Fibroblast of lung (primary cell): ENCODE measurements at places on chromosomes 6 and 20. TPM values are rescaled to one million over a fixed set of nuclear protein-coding genes. Genes with fewer than 3 reads are reported as not detected.

GRCh38 chr20:17765017-17765416 is 65.3 kb downstream of the BANF2 start:
- no peaks in the 10 kb centered on the region for H3K4me1 ChIP-seq
- H3K27ac ChIP-seq = no peak overlapping the region
- no peak overlapping the region for H3K4me3 ChIP-seq
- H3K36me3 ChIP-seq = no peaks in the 10 kb centered on the region
- H3K27me3 ChIP-seq = no peaks in the 10 kb centered on the region

- DNase-seq = no peak
- no peak overlapping the region for H3K27ac ChIP-seq
- H3K4me1 ChIP-seq = peaks cover 8% of the 10 kb centered on the region
- no peak overlapping the region for H3K4me3 ChIP-seq
- no peaks in the 10 kb centered on the region for H3K27me3 ChIP-seq
Measured at GRCh38 chr6:1237636-1238035, 74.3 kb upstream of the FOXQ1 start.

DNA sequence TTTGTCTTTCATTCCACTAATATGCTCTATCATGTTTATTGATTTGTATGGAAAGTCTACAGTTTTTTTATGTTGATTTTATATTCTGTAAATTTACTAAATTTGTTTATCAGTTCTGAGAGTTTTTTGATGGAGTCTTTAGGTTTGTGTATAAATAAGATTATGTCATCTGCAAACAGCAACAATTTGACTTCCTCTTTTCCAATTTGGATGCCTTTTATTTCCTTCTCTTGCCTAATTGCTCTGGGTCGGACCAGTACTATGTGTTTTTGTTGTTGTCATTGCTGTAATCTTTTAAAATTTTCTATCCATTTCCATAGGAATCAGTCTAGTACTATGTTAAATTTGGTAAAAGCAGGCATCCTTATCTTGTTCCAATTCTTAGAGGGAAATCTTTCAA is 31.5 kb upstream of the POLR1H start:
- no peak for DNase-seq
- H3K27ac ChIP-seq = no peak overlapping the region
- H3K4me1 ChIP-seq = no peaks in the 10 kb centered on the region
- no peaks in the 10 kb centered on the region for H3K27me3 ChIP-seq
- H3K4me3 ChIP-seq = no peak overlapping the region
- no peaks in the 10 kb centered on the region for H3K36me3 ChIP-seq

- no peaks in the 10 kb centered on the region for H3K4me1 ChIP-seq
- no peak for DNase-seq
- no peak overlapping the region for H3K27ac ChIP-seq
Measured at GRCh38 chr6:203661-204060, 88.6 kb upstream of the DUSP22 start.

- no peaks in the 10 kb centered on the region for H3K4me1 ChIP-seq
- H3K27me3 ChIP-seq = no peaks in the 10 kb centered on the region
- H3K27ac ChIP-seq = no peak overlapping the region
- no peaks in the 10 kb centered on the region for H3K36me3 ChIP-seq
Measured at GRCh38 chr6:125959041-125959440, 2.5 kb downstream of the HINT3 start.

The PGC gene
- total RNA-seq = not detected in 2 replicates

DNA sequence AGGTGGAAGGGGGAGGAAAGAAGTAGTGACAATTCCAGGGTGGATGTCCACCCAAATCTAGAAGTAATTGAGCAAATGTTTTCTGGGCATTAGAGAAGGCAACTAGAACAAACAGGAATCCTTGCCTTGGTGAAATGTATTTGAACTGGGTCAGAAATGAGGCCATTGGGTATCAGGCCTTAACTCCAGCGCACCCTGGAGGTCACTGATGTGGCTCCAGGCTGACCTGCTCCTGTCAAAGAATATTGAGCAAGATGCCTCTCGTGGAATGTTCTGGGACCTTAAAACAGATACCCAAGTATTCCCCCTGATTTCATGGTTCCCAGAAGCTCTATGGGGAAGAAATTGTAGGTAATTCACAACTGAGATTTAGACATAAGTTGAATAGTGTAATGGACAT is 6.9 kb downstream of the HLA-DPB1 start:
- H3K27ac ChIP-seq = no peak overlapping the region
- H3K36me3 ChIP-seq = no peaks in the 10 kb centered on the region
- H3K4me3 ChIP-seq = no peak overlapping the region
- H3K4me1 ChIP-seq = peaks cover 3% of the 10 kb centered on the region

DNA sequence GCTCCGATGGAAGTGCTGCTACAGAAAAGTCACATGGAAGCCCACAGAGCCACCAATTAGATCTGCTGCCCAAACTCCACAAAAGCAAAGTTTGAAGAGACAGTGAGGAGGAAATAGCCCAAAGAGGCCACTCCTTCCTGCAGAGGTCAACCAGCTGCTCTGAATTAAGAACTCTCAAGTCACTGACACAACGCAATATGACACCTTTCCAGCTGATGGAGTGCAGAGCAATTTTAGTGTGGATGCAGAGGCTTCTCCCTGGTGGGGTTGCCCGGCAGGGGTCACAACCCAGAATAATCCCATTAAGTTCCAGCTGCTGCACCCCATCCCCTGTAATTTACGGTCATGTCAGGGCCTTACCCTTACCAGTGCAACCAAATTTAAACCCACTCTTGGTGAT is 361.9 kb upstream of the JARID2 start:
- no peaks in the 10 kb centered on the region for H3K36me3 ChIP-seq
- no peaks in the 10 kb centered on the region for H3K4me1 ChIP-seq
- H3K27ac ChIP-seq = no peak overlapping the region
- H3K27me3 ChIP-seq = no peaks in the 10 kb centered on the region

DNA sequence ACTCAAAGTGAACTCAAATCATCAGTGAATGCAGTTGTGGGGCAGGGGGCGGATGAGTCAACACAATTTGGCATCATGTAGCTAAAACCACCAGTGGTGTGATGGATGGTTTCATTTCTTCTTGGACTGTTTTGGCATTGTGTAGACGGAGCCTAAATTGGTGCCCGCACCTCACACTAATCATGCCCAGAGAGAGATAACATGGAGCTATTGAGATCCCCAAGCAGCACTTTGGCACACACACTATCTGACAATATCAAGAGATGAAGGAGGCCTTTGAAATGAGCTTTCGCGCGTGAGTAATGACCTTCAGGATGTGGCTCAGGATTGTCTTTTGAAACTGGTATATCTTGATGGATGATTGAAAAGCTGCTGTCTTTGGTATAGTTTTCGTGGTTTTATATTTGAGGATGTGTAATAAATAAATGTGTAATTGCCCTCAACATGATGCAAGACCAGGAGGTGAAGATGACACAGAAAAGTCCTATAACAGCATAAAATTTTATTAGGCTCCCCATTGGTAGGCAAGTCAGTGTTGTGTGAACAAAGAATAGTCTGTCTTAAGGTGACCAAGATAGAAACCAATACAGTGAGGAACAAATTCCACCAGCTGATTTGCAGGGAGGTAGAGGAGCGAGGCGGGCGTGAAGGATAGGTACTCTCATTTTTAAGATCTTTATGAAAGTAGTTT is 174.2 kb downstream of the TSHZ2 start:
- H3K4me1 ChIP-seq = no peaks in the 10 kb centered on the region
- no peak overlapping the region for H3K4me3 ChIP-seq
- no peaks in the 10 kb centered on the region for H3K27me3 ChIP-seq
- no peak overlapping the region for H3K27ac ChIP-seq
- peak; percentile 51 for DNase-seq

The LZTS3 gene
- total RNA-seq = 3.3 and 6.1 TPM in 2 replicates

The PBOV1 gene
- not detected in 2 replicates for total RNA-seq

- no peak overlapping the region for H3K27ac ChIP-seq
- peak; percentile 49 for DNase-seq
- H3K36me3 ChIP-seq = no peaks in the 10 kb centered on the region
Measured at GRCh38 chr6:112338166-112338709, 8.9 kb upstream of the RFPL4B start.

The OR2J3 gene
- not detected in 2 replicates for total RNA-seq

The TOX2 gene
- 4.4 and 5.9 TPM in 2 replicates for total RNA-seq

The ULBP2 gene
- total RNA-seq = 1.0 and 1.8 TPM in 2 replicates

- no peak overlapping the region for H3K4me3 ChIP-seq
- H3K4me1 ChIP-seq = no peaks in the 10 kb centered on the region
- no peak for DNase-seq
- H3K36me3 ChIP-seq = no peaks in the 10 kb centered on the region
- H3K27me3 ChIP-seq = no peaks in the 10 kb centered on the region
Measured at GRCh38 chr6:72250664-72251063, 364.3 kb downstream of the RIMS1 start.

The GNAS-AS1 gene
- total RNA-seq = 0.33 and 0.51 TPM in 2 replicates

DNA sequence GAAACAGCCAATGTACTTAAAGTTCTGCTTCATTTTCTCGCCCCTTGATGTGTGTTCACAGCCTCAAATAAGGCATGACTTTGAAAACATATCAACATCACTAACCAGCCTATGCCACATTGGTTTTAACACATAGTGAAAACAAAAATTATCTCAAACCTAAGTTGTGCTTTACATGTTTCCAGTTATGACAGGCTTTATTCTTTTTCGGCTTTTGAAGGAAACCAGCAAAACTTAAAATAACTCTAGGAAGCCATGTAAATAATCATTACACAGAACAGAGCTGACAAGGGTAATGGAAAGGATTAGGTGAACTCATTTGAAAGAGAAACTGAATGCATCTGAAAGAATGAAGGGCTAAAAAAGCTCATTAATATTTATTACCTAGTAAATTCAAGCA is 42.1 kb downstream of the BMP5 start:
- no peak overlapping the region for H3K27ac ChIP-seq
- H3K27me3 ChIP-seq = no peaks in the 10 kb centered on the region
- no peak overlapping the region for H3K4me3 ChIP-seq
- no peaks in the 10 kb centered on the region for H3K4me1 ChIP-seq
- DNase-seq = no peak

The PAK1IP1 gene
- 16.3 and 19.3 TPM in 2 replicates for total RNA-seq

The SLC24A3 gene
- 1.8 and 4.9 TPM in 2 replicates for total RNA-seq

- H3K4me1 ChIP-seq = no peaks in the 10 kb centered on the region
- peaks cover 2% of the 10 kb centered on the region for H3K36me3 ChIP-seq
- no peak overlapping the region for H3K27ac ChIP-seq
- peak; percentile 6 for DNase-seq
- no peaks in the 10 kb centered on the region for H3K27me3 ChIP-seq
- no peak overlapping the region for H3K4me3 ChIP-seq
Measured at GRCh38 chr20:46071573-46071972, 18.2 kb downstream of the NCOA5 start.

The KIF13A gene
- total RNA-seq = 65.0 and 114 TPM in 2 replicates

The ZKSCAN3 gene
- total RNA-seq = 5.1 and 6.9 TPM in 2 replicates

The NCOA5 gene
- 8.1 and 10.0 TPM in 2 replicates for total RNA-seq

The MROH8 gene
- 1.2 and 1.3 TPM in 2 replicates for total RNA-seq

The ALDH8A1 gene
- 0.26 and 0.50 TPM in 2 replicates for total RNA-seq

DNA sequence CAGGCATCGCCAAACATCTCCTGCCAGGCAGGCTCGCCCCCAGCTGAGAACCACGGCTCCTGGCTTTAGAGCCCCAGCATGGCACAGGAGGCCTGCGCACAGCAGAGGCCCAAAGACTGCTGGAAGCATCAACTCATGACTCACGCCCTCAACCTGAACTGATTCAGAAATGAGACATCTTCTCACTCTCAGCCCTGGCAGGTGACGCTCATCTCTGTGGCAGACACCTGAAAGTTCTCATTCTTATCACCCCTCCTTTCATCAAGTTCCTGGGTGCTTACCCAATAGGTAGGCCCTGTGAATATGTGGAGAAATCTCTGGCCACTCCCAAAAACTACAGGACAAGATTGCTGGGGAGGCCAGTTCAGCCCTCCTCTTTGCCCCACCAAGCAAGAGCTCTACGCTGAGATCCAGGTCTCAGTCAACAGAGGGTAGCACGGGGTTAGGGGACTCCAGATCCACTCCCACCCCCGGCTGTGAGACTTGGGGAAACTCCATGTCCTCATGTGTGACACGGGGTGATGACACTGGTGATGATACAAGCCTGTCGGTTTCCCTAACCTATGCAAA is 11.3 kb downstream of the NFATC2 start:
- no peak overlapping the region for H3K27ac ChIP-seq
- H3K27me3 ChIP-seq = no peaks in the 10 kb centered on the region

DNA sequence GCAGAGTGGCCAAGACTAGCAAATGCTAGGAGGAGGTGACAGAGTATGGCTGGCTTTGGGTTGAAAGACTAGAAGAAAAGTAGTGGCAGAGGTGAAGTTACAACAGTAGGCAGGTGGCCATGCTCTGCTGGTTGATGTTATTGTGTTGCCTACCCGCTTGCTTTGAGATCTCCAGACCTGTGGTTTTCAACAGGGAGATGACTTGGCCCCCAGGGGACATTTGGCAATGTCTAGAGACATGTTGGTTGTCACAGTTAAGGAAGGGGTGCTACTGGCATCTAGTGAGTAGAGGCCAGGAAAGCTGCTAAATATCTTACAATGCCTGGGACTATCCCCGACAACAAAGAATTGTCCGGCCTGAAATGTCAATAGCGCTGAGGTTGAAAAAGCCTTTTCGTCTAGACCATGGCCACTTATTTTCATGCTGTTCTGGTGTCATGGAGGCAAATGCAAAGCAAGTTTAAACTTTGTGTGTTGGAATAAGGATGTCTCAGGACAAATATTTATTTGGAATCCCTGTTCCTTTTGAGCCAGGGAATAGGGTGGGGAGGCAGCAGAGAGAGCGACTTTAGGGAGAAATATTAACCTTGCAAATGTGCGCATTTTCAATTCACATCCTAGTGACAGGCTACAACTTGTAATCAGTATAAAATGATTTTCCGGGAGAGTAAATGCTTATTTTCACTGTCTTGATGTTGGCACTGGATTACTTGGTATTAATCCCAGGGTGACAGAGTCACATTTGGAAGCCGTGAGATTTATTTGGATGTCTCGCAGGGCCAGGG is 203.9 kb downstream of the ZNF217 start:
- no peak overlapping the region for H3K27ac ChIP-seq
- no peaks in the 10 kb centered on the region for H3K4me1 ChIP-seq
- no peak for DNase-seq
- no peak overlapping the region for H3K4me3 ChIP-seq
- H3K27me3 ChIP-seq = no peaks in the 10 kb centered on the region

The XKR7 gene
- total RNA-seq = not detected in 2 replicates

The PREX1 gene
- 3.1 and 3.9 TPM in 2 replicates for total RNA-seq

The SAMD5 gene
- total RNA-seq = 3.1 and 4.0 TPM in 2 replicates

- H3K27ac ChIP-seq = no peak overlapping the region
- no peak overlapping the region for H3K4me3 ChIP-seq
- H3K4me1 ChIP-seq = no peaks in the 10 kb centered on the region
- no peaks in the 10 kb centered on the region for H3K27me3 ChIP-seq
- H3K36me3 ChIP-seq = no peaks in the 10 kb centered on the region
- DNase-seq = no peak
Measured at GRCh38 chr20:14616003-14616402, 278.6 kb upstream of the FLRT3 start.

DNA sequence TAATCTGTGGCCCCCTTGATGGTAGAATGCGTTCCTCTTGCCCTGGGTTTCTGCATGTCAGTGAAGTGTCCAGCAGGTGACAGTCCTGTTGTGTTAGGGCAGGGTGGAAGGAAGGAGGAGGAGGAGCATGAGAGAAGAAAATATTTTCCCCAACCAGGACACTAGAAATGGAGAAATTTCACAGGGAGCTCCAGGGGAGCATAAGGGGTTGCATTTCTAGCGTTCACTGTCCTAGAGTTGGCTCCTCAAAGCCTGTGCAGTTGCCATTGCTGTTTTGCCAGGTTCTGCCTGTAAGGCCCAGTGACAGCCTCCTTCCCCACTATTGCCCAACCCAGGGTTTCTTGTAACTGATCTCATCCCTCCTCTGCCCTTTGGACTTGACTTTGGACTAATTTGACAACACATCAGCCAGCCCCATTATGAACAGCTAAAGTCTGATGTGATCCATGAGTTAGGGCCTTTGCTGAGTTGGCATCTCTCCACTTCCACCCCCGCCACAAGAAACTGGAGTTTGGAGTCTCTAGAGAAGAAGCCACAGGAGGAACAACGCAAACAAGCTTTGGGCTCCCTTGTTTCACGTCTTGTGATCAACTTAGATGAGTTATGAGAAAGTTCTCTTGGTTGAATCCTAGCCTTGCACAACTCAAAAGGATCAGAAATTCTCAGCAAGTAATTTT is 14.0 kb upstream of the FAM50B start:
- H3K36me3 ChIP-seq = no peaks in the 10 kb centered on the region
- no peaks in the 10 kb centered on the region for H3K4me1 ChIP-seq
- H3K27me3 ChIP-seq = no peaks in the 10 kb centered on the region
- no peak overlapping the region for H3K27ac ChIP-seq
